ENCODE measurements at places on chromosomes 2 and 18.
A peak's percentile ranks its signal among the peaks of the same experiment; 100 is the strongest.

DNA sequence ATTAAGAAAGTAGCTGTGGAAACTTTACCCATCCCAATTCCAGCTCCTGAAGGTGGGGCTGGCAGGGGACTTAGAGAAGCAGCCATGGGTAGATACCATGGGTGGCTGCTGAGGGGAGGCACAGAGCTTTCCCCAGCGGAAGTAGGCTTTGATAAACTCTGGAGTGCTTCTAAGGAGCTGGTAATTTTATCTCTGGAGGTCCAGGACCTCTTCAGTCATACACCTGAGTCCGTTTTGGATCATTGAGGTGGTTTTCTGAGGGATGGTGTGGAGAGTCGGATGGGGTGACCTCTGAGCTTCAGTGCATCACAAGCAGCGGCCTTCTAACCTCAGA lies 36.7 kb upstream of the BMP10 start:
- no peak for DNase-seq

DNA sequence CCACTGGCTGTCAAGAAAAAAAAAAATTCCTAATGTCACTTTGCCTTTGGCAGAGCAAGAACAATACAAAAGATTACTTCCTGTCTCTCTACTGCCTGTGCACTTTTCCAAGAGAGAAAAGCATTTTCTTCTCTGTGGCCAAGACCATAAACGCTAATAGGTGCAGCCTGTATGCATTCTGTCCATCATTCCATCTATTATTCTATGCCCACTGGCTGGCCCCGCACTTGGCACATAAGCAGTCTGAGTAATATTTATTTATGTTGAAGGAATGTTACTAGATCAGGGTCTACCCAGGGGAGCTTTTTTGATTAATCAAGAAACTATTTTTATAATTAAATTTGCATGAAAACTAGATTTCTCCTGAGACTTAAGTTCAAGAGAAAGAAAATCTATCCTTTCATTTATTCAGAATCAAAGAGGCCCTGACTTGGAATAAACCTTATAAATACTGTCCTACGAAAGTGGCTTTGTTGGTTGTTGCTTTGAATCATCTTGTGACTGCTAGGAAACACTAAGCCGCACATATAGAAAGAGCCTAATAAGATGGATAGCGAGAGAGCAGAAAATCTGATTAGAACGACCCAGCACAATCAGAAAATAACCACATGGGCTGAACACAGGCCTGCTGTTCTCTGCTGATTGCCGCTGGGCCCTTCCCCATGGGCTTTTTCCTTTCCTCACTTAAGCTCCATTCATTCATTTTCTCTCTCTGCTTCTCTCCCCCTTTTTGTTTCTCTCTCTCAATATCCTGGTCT lies 59.4 kb downstream of the MMADHC start:
- no peak for DNase-seq

DNA sequence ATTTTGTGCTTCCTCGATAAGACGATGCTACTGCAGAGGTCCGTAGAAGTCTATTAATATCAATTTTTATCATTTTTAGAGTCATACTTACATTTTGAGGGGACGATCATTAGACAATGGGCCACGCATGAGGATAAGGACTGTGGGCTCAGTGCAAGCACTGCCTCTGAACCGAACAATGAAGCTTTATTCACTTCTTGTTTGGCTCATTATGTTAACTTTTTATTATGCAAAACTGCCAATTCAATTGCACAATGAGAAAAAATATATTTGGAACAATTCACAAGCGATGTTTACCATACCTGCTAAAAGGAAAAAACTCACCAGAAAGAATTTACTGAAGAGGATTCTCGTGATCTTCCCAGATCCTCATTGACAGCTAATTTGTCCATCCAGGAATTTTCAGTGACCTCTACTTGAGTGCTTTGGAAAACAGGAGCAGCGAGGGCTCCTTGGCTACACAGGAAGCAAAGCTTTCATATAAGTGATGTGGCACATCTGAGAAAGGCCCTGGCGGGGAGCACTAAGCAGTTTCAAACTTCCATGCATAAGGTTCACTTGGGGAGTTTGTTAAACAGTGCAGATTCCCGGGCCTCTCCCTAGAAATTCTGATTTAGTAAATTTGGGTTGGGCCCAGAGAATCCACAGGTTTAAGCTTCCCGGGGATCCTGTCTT lies 13.3 kb upstream of the CAPN13 start:
- DNase-seq, result no peak

DNA sequence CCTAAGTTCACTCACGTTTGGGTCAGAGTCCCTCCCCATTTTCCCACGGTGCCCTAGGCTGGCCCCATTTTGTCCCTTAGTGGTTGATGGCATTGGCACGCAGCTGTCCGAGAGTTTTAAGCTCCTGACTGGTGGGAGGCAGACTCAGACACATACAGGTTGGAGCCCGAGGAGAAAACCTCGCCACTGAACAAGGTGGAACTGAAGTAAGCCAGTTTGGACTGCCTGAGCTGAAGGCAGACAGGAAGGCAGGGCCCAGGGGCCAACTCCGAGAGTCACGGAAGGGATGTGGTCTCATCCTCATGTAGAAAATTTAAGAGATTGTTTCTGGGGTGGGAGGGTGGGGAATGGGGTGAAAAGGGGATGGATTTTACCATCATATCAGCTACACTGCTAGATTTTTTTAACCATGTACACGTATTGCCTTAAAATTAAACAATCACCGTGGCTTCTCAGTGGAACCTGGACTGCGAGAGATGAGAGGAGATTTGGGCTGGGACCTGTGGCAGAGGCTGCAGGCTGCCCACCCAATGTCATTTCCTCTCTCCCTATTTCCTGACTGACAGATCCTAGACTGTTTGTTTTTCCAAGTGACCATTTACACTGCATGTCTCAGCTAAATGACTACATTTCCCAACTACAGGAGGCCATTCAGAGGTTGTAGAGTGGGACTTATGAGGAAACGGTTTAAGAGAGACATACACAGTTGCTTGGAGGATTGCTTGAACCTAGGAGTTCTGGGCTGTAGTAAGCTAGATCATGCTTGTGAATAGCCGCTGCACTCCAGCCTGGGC lies 19.4 kb upstream of the NMUR1 start:
- DNase-seq, result no peak

- no peak for DNase-seq
Observed at GRCh38 chr18:79867666-79868065, 69.9 kb downstream of the KCNG2 start.

DNA sequence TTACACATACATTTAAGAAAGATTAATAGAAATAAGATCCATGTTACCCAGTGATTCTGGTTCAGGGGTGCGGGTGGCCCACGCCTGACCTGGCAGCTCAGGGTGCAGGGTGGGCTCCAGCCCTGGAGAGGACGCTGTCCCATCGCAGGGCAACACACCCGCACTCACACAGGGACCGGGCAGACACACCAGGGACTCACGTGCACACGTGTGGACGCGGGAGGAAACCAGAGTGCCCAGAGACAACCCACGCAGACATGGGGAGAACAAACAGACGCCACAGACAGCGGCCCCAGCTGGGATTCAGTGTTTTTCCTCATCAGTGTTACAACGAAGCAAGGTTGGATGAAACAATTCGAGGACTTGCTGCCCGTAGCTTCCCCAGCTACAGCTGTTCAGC lies 8.4 kb upstream of the ALLC start:
- no peak for DNase-seq

- DNase-seq, result no peak
Observed at GRCh38 chr2:145875016-145875415, 1355.1 kb upstream of the ZEB2 start.

GRCh38 chr2:197800091-197800490 lies 4.3 kb upstream of the PLCL1 start:
- no peak for DNase-seq

DNA sequence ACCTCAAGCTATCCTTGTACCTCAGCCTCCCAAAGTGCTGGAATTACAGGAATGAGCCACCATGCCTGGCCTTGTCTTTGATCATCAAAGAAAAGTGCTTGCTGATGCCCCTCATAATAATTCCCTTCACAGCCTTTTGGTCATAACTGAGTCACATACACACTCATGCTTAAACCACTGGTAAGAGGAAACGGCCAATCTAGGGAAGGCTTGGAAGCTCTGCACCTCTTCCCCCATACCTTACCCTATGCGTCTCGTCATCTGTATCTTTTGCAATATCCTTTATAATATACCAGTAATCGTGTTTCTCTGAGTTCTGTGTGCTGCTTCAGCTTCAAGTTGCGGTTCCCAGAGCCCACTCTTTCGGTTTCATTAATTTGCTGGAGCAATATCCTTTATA lies 4.8 kb upstream of the RNF138 start:
- DNase-seq, result no peak

- no peak for DNase-seq
Observed at GRCh38 chr2:227377467-227378351, 1.4 kb downstream of the TM4SF20 start.

- DNase-seq, result no peak
Observed at GRCh38 chr2:11915650-11916049, 169.2 kb downstream of the LPIN1 start.

DNA sequence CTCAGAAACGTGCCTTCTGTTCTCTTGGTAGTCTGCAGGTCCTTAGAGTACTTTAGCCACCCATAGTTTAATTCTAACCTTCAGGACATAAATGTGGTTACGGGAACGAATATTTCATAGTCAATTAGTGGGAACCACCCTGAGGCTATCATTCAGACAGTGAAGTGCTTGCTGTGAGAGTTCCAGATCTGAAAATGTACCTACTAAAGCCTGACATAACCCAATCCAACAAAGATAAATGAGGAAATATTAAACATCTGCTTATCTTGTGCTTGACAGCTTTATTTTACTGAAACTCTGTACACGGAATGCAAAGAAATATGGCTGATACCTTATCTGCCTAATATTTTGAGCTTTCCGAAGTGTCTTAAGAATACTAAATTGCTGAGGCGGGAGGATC lies 43.0 kb downstream of the RAB27B start:
- no peak for DNase-seq

DNA sequence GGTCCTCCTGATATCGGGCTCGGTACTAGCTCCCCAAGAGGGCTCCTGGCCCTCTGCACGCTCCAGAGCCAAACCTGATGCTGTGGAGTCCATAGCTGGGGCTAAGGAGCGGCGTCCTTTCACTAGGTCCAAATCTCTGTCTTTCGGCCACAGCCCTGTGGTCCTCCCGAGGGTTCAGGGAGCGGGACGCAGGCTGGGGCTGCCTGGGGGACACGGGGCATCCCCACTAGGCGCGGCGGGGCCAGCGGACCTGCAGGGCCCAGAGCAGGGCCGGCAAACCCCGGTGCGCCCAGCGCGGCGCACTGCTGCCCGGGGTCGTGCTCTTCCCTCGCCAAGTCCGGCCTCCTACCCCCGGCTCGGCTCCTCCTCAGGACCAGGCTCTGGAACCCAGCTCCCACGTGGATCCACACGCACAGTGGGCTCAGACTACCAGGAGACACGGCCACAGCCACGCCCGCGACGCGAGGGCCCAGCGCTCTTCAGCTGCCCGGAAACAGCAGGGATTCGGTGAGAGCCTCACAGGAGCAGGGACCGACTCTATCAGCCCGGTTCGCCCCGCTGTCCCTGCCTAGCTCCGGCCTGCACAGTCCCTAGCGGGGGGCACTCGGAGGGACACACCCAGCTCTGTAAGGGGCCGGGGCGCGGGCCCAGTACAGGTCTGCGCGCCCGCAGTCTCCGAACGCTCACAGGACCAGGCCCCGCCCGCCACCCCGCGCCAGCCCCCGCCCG lies 593 bp downstream of the ZNF514 start:
- DNase-seq, result peak; percentile 42

DNA sequence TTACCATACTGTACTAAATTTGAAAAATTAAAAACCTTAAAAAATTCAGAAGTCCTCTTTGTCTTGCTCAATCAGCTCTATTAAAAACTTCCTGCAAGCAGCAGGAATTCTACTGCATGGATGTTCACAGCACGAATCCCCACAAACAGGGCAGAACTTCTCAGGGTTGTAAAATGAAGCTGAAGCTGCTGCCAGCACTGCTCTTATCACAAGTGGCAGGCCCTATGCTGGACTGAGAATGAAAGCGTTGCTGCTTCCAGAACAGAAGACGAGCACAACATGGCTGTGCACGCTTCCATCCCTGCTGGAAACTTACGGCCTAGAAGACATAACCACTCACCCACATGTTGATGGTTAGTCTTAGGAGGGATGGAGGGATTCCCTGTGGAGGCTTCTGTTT lies 134.0 kb downstream of the RAB3GAP1 start:
- no peak for DNase-seq

DNA sequence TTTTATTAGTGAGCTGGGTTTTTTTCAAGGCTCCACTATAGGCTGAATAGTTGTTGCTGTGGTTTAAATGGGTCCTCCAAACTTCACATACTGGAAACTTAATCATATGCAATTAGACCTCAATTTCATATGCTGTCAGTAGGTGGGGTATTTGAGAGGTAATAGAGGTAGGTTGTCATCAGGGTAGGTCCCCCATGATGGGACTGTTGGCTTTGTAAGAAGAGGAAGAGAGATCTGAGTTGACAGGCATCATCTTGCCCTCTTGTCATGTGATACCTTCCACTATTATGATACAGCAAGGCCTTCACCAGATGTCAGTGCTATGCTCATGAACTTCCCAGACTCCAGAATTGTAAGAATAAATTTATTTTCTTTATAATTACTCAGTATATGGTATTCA lies 819.4 kb downstream of the LRP1B start:
- no peak for DNase-seq

GRCh38 chr2:26305540-26305939 lies 40.4 kb upstream of the SELENOI start:
- DNase-seq, result no peak

DNA sequence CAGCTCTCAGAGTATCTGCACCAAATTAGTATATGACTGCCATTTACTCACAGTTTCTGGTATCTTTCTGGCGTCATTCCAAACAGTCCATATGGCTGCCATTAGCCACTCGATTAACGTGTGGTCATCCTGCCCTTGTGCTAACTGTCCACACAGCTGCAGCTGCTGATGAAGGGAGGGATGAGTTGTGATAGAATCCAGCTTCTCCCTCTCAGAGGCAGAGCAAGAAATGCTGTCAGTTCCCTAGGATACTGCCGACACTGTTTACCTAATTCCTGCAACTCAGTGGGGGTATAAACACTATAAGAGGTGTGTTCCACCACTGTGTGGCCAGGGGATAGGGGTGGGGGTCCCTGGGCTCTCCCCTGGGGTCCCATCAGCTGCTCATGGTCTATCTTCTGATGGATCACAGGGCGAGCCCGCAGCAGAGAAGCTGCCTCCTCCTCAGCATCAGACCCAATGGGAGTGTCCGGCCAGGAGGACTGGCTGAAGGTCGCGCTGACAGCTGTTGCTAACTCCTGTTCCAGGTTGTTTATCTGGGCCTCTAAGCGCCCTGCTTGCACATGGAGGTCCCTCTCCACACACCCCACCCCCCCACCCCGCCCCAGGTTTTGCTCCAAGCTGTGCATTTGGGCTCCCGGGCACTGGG lies 17.3 kb upstream of the KLHL23 start:
- DNase-seq, result no peak

- DNase-seq, result no peak
Observed at GRCh38 chr2:29871541-29871940, 49.8 kb downstream of the ALK start.

Measured in H9 (cell line).